ENCODE measurements at places on chromosomes 6 and 20. TPM values are rescaled to one million over a fixed set of nuclear protein-coding genes. Genes with fewer than 3 reads are reported as not detected.

GRCh38 chr6:149130508-149130907 lies 187.0 kb upstream of the TAB2 start:
- DNase-seq = no peak

The TRIM15 gene
- 0.22 TPM for polyA plus RNA-seq

The SLC44A4 gene
- 55.2 TPM for polyA plus RNA-seq

The HSD17B8 gene
- 31.3 TPM for polyA plus RNA-seq

The CSTF1 gene
- 45.2 TPM for polyA plus RNA-seq

- no peak for DNase-seq
These were observed 6.7 kb upstream of the ACSS1 start for GRCh38 chr20:25064561-25065071.

DNA sequence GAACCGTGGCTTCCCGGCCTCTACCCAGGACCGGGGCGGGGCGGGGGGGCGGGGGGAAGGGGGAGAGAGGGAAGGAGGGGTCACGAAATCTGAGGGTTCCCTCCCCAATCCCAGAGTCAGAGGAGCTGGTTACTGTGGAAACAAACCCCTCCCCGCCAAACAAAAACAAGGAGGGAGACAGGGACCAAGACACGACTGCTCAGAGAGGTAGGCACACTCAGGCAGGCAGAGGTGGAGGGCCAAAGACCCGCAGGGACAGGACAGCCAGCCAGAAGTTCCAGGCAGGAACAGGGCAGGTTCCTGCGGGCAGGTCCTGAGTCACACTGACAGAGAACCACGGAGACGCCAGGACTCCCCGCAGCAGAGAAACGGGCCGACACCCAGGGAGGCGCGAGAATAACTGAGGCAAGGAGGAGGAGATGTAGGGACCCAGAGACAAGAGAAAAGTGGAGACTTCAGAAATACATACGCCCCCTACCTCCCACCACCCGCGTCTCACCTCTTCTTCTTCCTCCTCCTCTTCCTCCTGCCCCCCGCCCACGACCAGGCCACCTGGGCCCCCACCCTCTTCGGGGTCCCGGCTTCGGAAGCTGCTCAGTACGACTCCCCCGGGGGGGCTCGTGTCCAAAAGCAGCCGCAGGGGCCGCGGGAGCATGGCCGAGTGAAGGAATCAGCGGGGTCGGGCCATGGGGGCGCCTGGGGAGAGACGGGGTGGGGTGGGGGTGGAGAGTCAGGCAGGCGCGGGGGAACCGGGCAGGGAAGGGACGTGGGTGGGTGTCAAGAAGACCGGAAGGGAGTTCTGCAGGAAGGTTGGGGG lies 578 bp downstream of the RGL2 start:
- DNase-seq = no peak

DNA sequence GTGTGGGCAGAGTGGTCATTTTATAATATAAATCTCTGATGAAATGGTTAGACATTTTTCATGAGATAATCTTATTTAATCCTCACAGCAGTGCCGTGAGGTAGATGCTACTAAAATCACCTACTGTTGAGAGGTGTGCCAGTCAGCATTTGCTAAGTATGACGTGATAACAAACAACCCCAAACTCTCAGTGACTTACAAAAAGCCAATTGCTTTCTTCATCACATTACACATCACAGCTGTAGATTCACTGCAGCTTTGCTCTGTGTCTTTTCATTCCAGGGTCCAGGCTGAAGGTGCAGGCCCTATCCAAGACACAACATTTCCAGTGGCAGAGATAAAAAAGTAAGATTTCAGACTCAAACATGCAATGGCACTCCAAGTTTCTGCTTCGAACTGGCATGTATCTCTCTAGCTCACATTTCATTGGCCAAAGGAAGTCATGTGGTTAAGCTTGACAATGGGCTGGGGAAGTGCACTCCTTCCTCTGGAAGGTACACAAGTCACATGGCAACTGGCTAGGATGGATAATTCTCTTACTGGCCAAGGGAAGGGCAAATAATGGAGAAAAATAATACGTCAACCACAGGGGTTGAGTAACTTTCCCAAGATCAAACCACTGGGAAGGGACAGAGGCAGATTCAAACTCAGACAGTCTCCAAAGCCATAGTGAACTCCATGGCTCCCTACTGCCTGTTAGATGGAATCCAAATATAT lies 69.5 kb upstream of the EPB41L1 start:
- DNase-seq = no peak

The PLAGL1 gene
- polyA plus RNA-seq = 83.7 TPM

The GPR6 gene
- polyA plus RNA-seq = not detected

The NOL7 gene
- polyA plus RNA-seq = 91.7 TPM

GRCh38 chr20:35342154-35342769 lies 50.0 kb upstream of the FAM83C start:
- DNase-seq = no peak

- DNase-seq = no peak
These were observed 15.4 kb upstream of the MYLK2 start for GRCh38 chr20:31803552-31804291.

The ETV7 gene
- polyA plus RNA-seq = not detected

The MAFB gene
- 178 TPM for polyA plus RNA-seq

- DNase-seq = no peak
These were observed 58.5 kb downstream of the ANKS1A start for GRCh38 chr6:34947561-34947960.

- DNase-seq = no peak
These were observed 582.4 kb downstream of the PHF3 start for GRCh38 chr6:64217721-64218620.

- DNase-seq = no peak
These were observed 85.8 kb downstream of the CEBPB start for GRCh38 chr20:50276119-50277063.

GRCh38 chr6:44779130-44779826 lies 391.8 kb downstream of the CDC5L start:
- no peak for DNase-seq

DNA sequence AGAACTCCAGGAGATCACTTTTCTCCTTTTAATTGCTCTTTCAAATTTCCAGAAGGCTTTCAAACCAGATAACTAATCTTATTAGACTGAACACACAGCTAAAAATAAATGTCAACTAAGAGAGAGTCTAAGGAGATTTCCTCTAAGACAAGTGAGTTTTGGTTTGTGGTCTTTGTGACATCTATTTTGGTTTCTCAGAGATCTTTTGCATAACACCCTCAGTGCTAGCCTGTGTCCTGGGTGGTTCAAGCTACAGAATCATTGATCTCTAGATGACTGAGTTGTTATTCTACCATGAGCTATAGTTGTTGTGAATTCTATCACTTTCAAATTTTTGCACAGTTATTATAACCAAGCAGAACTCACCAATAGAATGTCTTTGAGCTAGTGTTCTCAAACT lies 49.1 kb upstream of the PLCB4 start:
- DNase-seq = no peak

DNA sequence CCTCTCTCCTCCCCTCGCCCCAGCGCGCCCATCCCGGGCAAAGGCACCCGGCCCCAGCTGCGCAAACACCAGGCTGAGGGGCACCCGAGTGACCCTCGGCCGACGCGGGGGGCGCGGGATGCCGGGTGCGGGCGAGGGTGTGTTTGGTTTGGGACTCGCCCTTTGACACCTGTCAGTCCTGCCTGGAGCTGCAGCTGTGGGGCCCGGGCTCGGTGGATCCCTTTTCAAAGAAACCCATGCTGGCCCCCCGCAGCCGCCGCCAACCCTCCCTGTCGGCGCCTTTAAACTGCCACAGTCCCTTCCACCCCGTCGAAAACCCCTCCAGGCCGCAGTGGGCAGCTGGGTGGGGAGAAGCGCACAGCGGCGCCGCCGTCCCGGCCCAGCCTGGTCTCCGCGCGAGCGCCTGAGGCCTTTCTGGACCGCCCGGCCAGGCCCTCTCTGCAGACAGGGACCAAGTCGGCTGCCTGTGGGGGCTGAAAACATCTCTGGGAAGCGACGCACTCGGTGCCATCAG lies 5.5 kb downstream of the FOXQ1 start:
- no peak for DNase-seq

Measured in right renal pelvis (tissue), 4 donors.